Immature natural killer cell (primary cell): ENCODE measurements at places on chromosomes 12 and 14. TPM values are rescaled to one million over a fixed set of nuclear protein-coding genes. Genes with fewer than 3 reads are reported as not detected.

DNA sequence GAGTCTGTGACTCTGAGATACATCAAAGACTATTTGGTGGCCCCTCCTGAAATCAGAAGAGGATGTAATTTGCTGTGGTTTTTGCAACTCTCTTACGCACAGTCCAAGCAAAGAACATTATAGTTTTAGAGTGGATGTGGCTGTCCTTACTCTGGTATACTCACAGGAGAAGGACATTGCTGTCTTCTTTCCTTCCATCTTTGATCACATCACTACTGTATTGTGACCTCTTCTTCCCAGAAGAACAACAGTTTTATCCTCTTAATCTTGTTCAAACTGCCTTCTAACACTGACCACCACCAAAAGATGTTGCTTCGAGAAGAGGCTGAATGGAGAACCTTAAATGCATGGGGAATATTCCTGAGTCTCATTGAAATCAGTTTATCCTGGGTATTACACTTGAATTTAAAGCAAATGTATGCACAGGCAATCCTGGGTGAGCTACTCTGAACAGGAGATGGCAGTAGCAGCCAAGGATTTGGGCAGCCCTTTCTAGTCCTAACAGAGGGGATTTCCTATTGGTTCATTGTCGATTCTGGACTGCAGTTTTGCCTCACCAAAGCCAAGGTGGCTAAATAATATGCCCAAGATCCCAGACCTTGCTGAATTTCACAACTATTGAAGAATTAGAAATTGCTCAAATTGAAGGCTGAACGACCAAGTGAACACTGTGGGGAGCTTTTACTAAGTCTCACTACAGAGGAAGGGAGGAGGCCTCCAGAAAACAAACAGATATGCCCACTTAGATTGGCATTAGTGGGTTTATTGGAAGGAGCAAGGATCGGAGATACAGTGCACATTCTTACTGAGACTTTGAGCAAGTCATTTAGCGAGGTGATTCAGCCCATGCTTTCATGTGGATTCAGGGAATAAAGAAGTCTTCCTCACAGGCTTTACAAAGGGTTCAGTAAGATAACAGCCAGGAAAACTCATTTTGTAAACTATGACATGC lies 282.8 kb downstream of the PAWR start:
- H3K4me3 ChIP-seq, result no peak overlapping the region
- DNase-seq, result no peak

DNA sequence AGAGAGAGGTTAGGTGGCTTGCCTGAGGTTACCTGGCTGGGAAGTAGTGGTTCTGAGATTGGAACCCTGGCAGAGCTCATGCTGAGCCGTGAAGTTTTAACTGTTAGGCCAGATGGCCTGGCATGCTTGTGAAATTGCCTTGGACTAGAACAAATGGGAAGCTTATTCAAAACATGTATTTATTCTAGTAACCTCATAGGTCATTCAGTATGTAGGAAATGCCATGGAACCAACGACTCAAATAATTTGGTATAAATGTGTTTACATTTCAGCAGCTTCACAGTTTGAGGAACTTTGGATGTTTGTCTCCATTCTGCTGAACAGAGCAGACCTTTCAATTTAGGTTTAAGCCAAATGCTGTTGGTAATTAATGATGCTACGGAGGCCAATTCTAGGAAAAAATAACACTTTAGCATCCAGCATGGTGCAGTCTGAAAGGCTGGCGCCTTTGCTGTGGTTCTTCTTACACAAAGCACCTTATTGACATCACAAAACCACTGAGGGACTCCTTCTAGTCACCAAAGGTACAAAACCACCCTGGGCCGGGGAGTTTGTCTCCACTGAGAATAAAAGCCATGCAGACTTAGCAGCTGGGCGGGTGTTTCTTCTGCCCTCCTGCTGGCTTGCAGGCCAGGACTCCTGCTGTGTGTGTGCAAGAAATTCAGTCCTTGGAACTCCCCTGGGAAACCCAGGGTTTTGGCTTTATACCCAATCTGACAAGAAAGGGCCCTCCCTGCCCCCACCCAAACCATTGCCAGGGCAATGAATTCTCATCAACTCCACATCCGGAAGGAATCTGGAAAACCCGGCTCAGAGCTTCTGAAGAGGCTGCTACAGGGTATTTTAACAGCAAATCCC lies 64.2 kb downstream of the ELK3 start:
- no peak overlapping the region for H3K27ac ChIP-seq
- DNase-seq, result peak; percentile 64
- peaks cover 18% of the 10 kb centered on the region for H3K4me1 ChIP-seq
- peaks cover 11% of the 10 kb centered on the region for H3K27me3 ChIP-seq
- H3K4me3 ChIP-seq, result no peak overlapping the region
- H3K36me3 ChIP-seq, result peaks cover 10% of the 10 kb centered on the region

The ATXN7L3B gene
- polyA plus RNA-seq, result 29.7 TPM

- H3K4me1 ChIP-seq, result no peaks in the 10 kb centered on the region
- no peak for DNase-seq
- H3K27ac ChIP-seq, result no peak overlapping the region
- no peaks in the 10 kb centered on the region for H3K27me3 ChIP-seq
- no peak overlapping the region for H3K4me3 ChIP-seq
Observed at GRCh38 chr12:87756111-87756510, 273.1 kb downstream of the C12orf50 start.

- no peak overlapping the region for H3K4me3 ChIP-seq
- DNase-seq, result no peak
- peaks cover 1% of the 10 kb centered on the region for H3K27me3 ChIP-seq
Observed at GRCh38 chr14:55846826-55847446, 266.9 kb downstream of the KTN1 start.

- no peak overlapping the region for H3K4me3 ChIP-seq
- no peaks in the 10 kb centered on the region for H3K36me3 ChIP-seq
- DNase-seq, result no peak
- H3K27me3 ChIP-seq, result no peaks in the 10 kb centered on the region
Observed at GRCh38 chr14:44609201-44609600, 102.1 kb upstream of the FSCB start.

DNA sequence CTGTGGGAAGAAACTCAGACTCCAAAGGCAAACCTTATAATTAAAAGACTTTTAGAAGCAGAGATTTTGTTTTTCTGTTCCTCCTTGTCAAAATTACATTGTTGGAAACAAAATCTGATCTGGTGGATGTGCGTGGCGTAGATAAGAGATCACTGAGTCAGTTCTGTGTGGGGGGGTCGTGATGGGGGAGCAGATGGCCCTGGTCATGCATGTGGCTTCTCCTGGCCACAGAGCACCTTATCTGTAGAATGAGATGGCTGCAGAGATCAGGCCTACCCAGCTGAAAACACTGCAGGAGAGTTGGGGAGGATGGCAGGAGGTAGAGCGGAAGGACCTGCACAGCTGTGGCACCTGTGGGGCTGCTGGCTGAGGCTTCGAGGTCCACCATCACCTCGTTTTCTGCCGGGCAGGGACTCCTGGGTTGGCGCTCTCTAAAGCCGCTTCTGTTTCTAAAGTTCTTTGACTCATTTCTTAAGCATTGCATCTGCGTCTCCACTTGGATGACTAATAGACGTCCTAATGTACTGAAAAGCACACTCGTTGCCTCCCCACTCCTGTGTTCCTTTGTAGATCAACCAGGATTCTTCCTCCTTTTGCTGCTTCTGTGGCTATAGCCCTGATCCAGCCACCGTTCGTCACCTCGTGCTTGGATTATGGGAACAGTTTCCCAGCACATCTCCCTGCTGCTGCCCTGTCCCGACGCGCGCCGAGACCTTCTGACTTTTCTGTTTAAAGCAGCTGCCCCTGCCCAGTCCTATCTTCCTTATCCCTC lies 93.4 kb downstream of the TSPAN9 start:
- no peaks in the 10 kb centered on the region for H3K36me3 ChIP-seq
- H3K27me3 ChIP-seq, result peaks cover 5% of the 10 kb centered on the region
- no peak overlapping the region for H3K4me3 ChIP-seq
- no peak overlapping the region for H3K27ac ChIP-seq
- no peak for DNase-seq

- H3K27me3 ChIP-seq, result no peaks in the 10 kb centered on the region
- H3K36me3 ChIP-seq, result no peaks in the 10 kb centered on the region
- no peak overlapping the region for H3K27ac ChIP-seq
- no peaks in the 10 kb centered on the region for H3K4me1 ChIP-seq
- H3K4me3 ChIP-seq, result no peak overlapping the region
Observed at GRCh38 chr12:85600841-85601240, 235.4 kb downstream of the RASSF9 start.

The CRACR2A gene
- polyA plus RNA-seq, result 16.5 TPM

- no peak for DNase-seq
- peaks cover 13% of the 10 kb centered on the region for H3K4me1 ChIP-seq
- H3K27me3 ChIP-seq, result peaks cover 22% of the 10 kb centered on the region
- H3K36me3 ChIP-seq, result no peaks in the 10 kb centered on the region
Observed at GRCh38 chr12:62930546-62931425, 4.2 kb downstream of the PPM1H start.

The ACOT6 gene
- not detected for polyA plus RNA-seq

GRCh38 chr12:120508537-120508936 lies 12.6 kb downstream of the DYNLL1 start:
- no peaks in the 10 kb centered on the region for H3K4me1 ChIP-seq
- no peak overlapping the region for H3K27ac ChIP-seq
- no peaks in the 10 kb centered on the region for H3K27me3 ChIP-seq
- H3K4me3 ChIP-seq, result no peak overlapping the region
- no peak for DNase-seq
